ENCODE measurements at places on chromosomes 11 and 22. TPM values are rescaled to one million over a fixed set of nuclear protein-coding genes. Genes with fewer than 3 reads are reported as not detected.

OR10A2 gene
- not detected for total RNA-seq

KCTD17 gene
- 11.0 TPM for total RNA-seq

TMPRSS4 gene
- not detected for total RNA-seq

PIH1D2 gene
- total RNA-seq, result 1.6 TPM

MB gene
- 84.5 TPM for total RNA-seq

SHANK3 gene
- 4.2 TPM for total RNA-seq
